ENCODE measurements at places on chromosomes 5 and 9.

DNA sequence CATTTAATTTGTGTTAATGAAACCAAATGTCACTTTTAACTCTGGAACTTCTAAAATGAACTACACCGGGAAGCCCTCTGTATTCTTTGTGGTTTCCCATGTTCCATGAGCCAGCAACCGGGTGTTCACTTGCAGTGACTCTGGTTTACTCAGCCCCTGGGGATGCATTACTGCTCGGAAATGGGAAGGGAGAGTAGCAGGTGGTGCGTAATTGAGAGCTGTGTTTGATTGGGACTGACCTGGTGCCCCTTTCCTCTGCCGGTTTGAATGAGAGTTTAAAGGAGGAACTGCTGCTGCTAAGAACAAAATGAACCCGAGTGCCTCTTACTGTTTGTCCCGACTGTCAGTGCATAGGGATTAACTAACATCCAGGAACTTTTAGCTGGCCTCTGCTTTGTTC is 100.1 kb upstream of the DHFR start:
- DNase-seq: peak; percentile 57

DNA sequence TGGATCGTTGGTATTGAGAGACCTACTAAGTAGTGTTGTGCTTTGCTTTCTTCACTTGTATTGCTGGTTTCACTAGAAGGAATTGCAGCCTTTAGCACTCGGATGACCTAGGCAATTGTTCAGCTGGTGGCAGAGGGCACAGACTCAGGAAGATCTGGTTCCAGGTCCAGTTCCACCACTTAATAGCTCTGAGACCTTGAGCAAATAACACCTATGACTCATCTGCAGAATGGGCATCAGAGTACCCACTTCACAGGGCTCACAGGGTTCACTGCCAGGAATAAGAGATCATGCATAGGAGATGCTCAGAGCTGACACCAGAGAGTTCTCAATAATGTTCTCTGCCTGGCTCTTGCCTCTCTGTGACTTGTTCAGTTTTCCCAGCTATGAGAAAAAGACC is 133.6 kb downstream of the SIL1 start:
- no peak for DNase-seq

DNA sequence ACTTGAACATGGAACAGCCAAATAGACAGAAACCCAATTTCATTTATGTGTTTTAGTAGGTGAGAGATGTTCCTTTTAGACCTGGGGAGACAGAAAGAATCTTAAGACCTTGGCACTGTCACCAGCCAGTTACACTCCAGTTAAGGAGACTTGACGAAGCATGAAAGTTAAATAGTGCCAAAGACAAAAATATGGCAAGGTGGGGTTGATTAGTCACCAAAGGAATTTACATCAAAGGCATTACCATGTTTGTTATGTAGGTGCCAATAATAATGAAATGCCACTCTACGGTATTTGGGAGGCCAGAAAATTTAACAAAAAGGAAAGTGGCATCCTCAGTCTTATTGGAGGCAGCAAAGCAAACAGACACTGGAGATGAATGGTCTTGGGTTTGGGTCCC is 9.2 kb upstream of the IL12B start:
- no peak for DNase-seq

DNA sequence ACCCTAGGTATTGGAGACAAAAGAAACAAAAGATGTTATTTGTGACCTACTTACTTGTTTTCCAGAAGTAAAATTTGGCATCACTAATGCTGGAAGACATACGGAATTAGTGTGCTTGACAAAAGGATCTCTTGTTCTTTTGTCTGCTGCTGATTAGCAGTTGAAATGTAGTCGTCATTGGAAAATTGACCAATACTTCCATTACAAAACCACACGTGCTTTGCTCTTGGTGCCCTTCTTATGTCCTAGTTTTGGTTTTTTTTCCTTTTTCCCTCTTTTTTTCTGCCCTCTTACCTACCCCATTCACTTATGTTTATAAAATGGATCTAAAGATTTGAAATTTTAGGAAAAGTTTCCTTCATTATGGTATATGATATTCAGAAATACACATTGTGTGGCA is 197.4 kb downstream of the FER start:
- no peak for DNase-seq

GRCh38 chr5:54442271-54442670 is 13.2 kb upstream of the HSPB3 start:
- DNase-seq: no peak

DNA sequence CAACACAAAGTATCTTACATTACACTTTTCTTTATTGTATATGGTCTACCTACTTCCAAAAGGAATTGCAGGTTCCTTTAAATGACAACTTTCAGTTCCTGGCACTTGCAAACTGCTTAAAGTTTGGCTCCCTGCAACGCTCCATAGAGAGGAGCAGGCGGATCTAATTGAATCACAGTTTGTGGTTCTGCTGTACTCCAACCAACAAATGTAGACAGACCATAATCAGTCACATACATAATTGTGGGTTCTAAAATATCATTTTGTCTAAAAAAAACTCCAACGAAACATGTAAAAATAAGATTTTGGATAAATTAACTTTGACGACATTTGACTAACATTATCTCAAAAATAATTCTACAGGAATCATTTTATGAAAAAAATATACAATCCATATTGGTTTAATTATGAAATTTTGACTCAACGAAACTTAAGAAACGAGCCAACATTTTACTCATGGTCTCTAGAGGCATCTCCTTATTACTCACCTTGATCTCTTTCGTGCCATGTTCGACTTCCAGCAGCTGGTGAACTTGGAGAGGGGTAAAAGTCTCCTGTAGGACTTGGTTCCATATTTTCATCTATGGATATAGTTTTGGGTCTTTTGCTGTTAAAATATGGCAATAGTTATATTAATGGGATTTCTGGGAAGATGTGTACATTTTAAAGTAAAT is 167.6 kb downstream of the NFIB start:
- no peak for DNase-seq

DNA sequence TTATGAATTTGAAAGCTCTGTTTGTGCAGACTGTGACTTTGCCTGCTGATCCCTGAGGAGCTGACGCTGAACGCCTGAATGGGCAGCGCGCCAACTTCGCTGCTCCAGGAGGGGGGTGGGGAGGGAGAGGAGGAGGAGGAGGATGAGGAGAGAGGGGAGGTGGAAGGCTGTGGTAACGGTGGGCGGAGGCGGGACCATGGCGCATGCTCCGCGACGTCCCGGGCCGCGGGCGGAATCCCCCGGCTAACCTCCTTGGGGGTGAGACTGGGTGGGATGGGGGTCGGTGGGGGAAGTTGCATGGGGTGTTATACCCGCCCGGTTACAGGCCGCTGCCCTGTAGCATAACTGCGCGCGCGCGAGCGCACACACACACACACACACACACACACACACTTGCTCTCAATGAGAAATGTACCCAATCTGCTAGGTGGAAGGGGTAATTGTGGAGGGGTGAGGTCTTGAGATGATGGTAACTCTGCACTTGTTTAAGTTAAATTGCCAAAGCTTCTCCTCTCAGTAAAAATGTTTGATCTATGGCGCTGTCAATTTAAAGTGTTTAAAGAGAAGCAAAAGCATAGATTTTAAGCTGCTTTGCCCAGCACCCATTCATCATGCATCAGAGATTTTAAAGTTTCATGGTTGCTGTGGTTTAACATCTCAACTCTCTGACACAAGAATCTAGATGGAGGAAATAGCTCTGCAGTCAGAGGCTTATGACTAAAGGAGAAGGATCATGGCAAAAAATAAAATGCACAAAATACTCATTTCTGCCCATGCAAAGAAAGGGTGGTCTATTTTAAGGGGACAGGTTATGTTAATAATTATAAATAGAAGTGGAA is 76.6 kb upstream of the TBCA start:
- peak; percentile 81 for DNase-seq

GRCh38 chr5:77086368-77086688 is 757 bp downstream of the ZBED3 start:
- DNase-seq: no peak

DNA sequence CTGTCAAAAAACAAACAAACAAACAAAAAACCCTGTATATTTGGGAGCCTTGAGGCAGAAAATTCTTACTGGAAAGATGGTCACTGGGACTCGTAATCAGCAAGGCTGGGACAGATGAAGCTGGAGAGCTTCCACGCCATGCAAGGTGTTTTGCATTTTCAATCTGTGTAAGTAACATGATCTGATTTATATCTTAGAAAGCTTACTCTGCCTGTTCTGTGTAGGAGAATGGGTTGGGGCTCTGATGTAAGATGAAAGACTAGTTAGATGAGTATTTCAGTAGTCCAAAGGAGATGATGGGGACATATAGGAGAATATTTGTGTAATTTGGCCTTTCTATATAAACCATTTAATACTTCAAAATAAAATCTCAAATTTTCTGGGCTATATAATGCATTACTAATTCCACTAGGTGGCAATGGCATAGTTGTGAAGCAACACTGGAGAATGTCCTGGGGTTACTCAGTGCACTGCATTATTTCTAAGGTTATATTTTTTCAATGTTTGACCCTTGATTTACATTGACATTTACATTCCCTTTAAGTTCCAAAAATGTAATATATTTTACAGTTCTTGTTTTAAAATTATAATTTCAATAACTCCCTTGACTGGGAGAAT is 21.9 kb upstream of the FSD1L start:
- no peak for DNase-seq

DNA sequence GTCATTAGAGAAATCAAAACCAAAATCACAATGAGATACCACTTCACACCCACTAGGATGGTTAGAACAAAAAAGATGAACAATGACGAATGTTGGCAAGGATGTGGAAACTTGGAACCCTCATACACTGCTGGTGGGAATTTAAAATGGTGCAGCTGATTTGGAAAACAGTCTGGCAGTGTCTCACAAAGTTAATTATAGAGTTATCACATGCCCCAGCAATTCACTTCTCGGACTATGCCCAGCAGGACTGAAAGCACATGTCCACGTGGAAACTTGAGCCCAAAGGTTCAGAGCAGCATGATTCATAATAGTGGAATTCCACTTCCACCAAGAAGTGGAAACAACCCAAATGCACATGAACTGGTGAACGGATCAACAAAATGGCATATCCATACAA is 85.0 kb upstream of the HRH2 start:
- peak; percentile 87 for DNase-seq

DNA sequence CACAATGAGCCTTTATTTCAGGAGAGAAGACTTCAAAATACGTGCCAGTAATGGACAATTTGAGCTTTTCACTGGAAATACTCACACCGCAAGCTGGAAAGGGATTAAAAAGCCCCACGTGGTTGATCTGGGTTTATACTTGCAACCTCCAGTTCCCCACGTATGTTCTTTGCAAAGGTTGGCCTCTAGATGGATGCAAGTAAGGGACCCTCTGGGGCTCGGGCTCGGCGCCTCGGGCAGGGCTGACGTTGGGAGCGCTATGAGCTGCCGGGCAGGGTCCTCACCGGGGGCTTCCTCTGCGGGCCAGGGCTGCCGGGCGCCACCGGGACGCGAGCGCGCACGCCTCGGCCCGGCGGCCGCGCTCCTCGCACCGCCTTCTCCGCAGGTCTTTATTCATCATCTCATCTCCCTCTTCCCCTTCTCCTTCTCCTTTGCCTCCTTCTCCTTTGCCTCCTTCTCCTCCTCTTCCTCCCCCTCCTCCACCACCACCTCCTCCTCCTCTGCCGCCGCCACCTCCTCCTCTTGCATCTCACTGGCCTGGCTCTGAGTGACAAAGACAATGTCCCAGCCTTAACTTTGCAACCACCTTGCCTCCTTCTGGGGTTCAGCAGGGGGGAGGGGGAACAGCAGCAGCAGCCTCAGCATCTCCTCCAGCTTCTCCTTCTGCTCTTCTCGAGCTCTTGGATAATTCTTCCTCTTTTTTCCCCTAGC is 701 bp upstream of the ZNF462 start:
- DNase-seq: peak; percentile 68

GRCh38 chr9:116383936-116384335 is 230.3 kb downstream of the PAPPA start:
- peak; percentile 16 for DNase-seq

Data from Daoy (cell line).